ENCODE measurements at places on chromosomes 3 and 15.

GRCh38 chr3:134743006-134743405 is 52.1 kb upstream of the EPHB1 start:
- DNase-seq, result no peak

DNA sequence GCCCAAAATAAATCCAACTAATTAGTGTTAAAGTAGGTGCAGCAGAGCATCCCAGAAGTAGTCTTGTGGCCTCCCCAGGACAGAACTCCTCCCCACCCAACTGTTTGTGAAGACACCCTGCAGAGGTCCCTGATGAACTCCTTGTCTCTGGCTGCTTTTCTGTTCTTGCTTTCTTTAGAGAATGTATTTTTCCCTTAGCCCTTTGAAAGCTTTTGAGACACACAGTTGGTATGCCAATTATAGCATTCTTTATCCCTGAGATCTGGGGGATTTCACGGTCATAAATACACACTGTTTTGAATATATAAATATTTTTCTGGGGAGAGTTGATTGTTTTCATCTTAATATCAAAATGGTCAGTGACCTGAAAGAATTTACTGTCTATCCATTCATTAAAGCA is 9.8 kb downstream of the TFG start:
- no peak for DNase-seq

GRCh38 chr3:116630494-116630893 is 79.1 kb upstream of the TUSC7 start:
- DNase-seq, result no peak

DNA sequence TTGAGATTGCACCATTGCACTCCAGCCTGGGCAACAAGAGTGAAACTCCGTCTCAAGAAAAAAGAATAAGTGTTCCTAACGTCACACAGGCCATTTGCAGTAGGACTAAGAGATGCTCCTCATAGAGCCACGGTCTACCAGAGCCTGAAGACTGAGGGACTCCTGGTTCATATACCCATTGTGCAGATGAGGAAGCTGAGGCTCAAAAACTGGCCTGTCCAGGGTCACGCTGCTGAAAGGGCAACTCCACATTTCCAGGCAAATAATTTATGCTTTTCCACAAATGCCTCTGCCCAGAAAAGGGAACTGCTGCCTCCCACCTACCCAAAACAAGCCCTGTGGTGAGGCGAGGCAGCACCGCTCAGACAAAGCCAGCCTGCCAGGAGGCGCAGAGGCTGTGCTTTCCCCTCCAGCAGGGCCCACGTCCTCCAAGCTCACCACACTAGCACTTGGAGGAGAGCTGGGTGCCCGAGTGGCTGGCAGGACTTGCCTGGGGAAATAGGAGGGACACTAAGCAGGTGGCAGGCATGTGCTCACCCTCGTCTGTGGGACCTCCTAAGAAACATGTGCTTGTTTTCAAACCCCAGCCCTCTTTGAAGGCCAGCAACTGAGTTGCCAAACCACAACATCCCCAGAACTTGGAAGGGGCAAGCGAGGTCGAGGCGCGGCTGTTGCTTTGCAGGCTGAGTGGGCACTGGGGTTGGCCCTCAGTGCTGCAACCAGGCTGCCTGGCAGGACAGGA is 195.6 kb downstream of the XXYLT1 start:
- no peak for DNase-seq

- DNase-seq, result no peak
Observed at GRCh38 chr3:120797857-120798256, 55.3 kb downstream of the GTF2E1 start.

GRCh38 chr3:192848371-192849233 is 69.1 kb downstream of the MB21D2 start:
- DNase-seq, result no peak

DNA sequence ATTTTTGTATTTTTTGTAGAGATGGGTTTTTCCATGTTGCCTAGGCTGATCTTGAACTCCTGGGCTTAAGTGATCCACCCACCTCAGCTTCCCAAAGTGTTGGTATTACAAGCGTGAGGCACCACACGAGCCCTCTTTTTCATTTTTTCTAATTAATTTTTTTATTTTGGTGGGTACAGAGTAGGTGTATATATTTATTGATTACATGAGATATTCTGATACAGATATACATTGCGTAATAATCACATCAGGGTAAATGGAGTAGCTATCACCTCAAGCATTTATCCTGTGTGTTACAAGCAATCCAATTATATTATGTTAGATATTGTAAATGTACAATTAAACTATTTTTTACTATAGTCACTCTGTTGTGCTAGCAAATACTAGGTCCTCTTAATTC is 66.1 kb downstream of the WDR49 start:
- no peak for DNase-seq

DNA sequence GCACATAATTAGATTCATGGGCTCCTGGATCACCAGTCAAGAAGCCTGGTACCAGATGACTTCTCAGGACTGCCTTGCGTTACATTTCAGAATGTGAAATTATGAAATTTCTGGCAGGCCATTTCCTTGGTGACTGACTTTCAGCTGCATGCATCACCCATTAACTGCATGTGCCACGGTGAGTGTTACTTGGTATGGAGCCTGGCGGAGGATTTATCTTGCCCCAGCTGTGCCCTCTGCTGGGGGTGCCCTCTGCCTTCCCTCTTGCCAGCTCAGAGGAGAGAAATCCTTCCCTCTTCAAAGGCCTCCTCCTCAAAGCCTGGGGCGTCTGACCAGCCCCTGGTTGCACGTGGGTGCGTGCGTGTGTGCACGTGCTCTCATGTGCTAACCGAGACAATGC is 57.7 kb upstream of the CTSH start:
- DNase-seq, result no peak

GRCh38 chr3:185912512-185912911 is 25.3 kb downstream of the TRA2B start:
- no peak for DNase-seq

- no peak for DNase-seq
Observed at GRCh38 chr3:159818399-159818798, 170.2 kb upstream of the IL12A start.

DNA sequence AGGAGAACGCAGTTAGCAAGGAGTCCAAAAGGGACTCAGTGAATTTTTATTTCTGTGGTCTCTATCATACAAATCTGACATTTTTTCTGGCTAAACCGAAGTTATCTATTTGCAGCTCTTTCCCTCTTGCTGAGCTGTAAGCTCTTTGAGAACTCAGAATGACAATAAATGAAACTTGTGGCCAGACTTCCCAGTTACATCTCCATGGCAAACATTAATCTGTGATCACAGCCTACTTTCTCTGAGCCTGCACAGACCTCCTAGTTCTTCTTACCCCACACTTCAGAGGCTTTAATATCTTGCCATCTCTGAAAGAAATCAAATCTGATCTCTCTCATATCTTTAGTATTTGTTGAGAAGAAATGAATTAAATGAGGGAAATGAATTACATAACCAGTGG is 58.0 kb downstream of the PLD1 start:
- no peak for DNase-seq

All from AG04449 (cell line).